ENCODE measurements at places on chromosomes 7 and 10.

DNA sequence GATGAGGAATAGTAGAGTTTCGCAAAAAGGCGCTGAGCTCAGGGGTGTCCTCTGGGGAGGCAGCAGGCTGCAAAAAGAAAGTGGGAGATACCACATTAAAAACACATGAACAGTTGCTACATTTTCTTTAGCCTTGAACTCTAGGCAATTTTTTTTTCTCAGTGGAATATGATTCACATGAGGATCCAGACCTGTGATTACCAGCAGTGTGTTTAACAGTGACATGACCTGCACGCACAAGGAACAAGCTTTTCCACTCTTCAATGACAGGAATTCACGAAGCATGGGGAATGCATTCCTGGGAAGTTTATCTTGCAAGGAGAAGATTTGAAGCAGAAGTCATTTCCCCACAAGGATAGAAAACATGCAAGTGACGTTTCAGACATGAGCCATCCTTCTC lies 161.6 kb downstream of the ITGA8 start:
- DNase-seq, result no peak

DNA sequence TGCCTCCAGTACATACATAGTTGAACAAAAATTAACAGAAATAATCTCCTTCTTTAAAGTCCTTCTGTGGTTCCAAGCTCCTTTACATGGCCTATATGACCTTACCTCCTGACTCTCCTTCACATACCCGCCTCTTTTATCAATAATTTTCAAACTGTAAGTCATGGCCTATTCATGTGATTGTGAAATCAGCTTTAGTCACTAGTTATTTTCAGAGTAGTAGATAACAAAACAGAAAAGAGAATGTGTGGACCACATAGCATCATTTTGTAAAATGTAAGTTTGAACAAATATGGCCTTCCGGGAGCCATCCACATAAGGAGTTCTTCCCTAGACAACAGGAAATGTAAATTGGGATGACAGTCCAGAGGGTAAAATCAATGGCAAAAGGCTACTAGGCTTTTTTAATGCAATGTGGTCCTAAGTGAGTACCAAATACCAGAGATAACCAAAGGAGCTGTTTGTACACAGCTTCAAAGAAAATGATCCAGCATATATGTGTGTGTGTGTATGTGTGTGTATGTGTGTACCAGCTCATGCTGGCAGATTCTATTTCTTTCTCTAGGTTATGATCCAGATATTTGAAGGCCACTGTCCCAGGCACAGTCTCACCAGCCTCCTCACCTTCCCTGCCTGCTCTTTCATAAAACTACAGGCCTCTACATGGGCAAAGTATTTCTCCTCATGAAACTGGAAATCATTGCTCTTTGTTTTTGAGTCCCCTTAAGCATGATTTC lies 12.3 kb upstream of the FAM133B start:
- no peak for DNase-seq

- DNase-seq, result peak; percentile 51
These were observed 44.0 kb upstream of the CRTAC1 start for GRCh38 chr10:98074315-98074911.

DNA sequence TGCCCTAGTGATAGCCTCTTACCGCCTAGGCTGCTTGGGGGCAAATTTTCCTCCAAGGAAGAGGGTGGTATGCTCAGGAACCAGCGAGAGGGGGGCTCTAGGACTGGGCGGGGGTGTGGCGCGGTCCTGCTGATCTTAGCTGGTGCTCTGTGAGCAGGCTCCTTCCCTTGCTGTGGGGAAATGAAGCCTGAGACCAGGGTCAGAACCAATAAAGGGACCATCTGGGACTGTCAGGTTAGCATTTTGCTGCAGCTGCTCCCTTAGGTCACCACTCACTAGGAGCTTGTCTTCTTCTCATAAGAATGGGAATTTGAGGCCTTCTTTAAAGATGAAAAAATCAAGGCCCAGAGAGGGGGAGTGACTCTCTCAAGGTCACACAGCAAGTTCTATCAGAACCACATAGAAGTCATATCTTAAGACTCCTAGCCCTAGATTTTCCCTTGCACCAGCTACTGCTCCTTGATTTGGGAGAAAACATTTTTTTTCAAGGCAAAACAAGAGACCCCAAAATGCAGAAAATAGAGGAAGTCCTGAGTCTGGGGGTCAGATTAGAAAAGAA lies 2.0 kb upstream of the NEUROG3 start:
- peak; percentile 14 for DNase-seq

DNA sequence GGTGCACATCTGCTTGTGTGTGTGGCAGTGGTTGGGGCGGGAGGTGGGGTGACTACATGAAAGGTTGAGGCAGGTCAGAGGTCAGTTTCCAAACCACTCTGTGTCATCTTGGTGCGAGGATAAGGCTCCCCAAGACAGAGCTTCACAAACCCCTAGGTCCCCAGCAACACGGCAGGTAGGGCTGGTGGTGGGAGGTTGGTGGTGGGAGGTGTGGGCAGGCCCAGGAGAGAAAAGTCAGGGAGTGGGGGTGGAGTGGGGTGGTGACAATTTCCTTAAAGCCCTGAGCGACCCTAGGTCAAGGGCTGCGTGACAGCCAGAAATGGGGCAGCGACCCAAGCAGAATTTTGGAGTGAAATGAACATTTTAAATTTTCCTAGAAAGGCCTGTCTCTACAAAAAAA lies 1.6 kb upstream of the STRA8 start:
- no peak for DNase-seq

Data from SJCRH30 (cell line).